ENCODE measurements at places on chromosomes 16 and 17.

- no peak for DNase-seq
These were observed 25.2 kb downstream of the ZDHHC7 start for GRCh38 chr16:84986102-84986501.

GRCh38 chr16:49580751-49581303 lies 207.2 kb downstream of the C16orf78 start:
- no peak for DNase-seq

GRCh38 chr17:43890240-43890639 lies 17.1 kb downstream of the MPP2 start:
- no peak for DNase-seq

DNA sequence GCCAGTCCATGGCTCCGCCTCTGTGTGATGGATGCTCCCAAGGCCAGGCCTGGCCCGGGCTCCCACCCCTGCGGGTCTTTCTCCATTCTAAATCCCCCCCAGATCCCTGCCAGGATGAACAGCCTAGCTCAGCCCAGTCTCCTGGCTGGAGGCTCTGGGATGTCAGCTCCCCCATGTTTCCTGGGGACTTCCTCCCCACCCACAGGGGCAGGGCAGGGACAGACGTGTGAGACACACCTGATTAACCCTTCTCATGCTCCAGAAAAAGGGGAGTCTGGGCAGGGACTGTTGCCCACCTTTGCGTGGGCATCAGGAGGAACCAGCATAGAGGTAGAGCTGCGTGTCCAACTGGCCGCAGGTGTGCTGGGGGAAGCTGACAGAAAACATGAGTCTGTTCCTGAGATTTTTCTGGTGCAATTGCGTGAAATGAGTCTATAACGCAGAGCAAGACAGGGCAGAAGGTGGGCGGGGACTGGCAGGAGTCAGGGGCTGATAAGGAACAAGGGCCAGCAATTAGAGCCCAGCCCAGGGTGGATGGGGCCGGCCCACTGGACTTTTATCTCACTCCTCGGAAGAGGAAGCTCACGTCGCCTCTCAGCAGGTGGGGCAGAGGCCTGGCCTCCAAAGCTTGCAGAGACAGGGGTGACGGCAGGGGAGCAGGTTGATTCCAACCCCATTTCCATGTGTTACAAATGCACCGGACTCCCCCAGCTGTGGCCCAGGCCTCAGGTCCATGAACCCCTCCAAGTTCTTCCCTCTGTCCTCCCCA lies 238.2 kb downstream of the RBFOX3 start:
- DNase-seq = no peak

- DNase-seq = no peak
These were observed 212.6 kb downstream of the GRIN2A start for GRCh38 chr16:9969580-9969979.

- DNase-seq = no peak
These were observed 40.1 kb downstream of the NLRC5 start for GRCh38 chr16:57029161-57030160.

GRCh38 chr16:24580665-24581064 lies 41.3 kb downstream of the RBBP6 start:
- no peak for DNase-seq

DNA sequence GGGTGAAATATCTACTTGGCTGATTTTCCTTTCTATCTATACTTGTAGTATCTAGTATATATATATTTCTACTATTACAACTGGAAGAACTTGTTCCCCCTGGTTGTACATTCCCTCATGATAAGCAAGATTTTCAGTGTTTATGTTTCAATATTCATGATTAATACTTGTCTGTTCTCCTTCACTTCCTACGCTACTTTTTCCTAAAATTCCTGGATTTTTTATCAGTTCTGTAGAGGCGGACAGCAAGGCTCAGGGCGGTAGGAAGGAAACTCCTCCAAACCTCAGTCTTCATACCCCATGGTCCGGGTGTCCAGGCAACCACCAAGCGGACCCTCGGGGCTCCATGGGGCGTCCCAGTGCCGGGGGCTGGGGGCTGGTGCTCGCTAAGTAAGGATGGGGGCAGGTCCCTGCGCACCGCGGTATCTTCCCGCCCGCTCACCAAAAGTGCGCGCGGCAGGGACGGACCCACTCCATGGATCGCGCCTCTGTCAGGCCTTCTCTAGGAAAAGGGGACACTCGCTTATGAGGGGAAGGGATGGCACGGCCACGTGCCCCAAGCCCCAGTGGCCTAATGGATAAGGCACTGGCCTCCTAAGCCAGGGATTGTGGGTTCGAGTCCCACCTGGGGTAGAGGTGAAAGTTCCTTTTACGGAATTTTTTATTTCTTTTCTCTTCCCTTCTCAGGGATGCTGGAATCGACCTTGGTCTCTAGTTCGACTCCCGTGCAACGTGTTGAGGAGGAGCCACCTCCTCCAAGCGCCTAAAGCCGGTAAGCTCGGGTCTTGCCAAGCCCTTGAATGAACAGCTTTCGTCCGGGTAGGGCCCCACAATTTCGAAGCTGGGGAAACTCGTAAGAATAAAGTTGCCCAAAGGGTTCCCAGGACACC lies 13.2 kb downstream of the ATP5PD start:
- DNase-seq = peak; percentile 97

DNA sequence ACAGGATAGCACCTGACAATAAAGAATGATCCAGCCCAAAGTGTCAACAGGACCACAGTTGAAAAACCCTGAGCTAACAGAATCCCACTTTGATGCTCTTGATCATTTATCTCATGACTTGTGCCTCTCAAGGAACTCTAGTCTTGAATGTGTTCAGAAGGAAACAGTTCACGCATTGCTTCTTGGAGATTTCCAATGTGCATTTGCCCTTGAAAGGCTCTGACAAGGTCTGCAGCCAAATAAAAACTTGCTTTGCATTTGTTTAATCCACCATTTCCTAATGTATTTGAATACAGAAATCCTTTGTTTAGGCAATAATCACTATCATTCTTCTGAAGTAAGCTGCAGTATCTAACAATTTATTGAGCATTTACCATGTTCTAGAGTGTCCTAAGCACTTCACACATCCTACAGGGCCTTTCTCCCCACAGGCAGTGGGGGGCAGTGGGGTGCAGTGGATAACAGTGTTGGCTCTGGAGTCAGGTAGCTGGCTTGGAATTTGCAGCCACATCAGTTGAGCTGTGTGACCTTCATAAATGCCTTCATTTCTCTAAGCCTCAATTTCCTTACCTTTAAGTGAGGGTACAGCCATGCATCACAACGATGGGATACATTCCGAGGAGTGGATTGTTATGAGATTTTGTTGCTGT lies 239.7 kb downstream of the XYLT1 start:
- no peak for DNase-seq

DNA sequence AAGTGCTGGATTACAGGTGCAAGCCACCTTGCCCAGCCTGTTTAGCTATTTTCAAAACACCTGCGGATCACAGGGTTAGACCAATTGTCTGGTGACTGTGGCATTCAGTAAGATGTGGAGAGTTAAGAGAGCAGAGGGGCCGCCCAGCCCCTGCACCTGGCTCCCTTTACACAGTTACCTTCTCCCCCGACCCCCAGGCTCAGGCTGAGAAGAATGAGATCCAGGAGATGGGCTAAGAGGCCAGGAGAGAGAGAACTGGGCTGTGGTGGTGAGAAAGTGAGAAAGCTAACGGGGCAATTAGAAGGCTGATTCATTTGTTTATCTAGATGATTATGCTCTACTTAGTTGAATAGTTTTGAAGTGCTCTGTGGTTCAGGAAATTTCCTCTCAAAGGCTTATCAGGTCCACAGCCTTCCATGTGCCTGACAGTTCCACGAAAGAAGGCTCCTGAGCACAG lies 67.8 kb upstream of the AXIN2 start:
- DNase-seq = no peak

DNA sequence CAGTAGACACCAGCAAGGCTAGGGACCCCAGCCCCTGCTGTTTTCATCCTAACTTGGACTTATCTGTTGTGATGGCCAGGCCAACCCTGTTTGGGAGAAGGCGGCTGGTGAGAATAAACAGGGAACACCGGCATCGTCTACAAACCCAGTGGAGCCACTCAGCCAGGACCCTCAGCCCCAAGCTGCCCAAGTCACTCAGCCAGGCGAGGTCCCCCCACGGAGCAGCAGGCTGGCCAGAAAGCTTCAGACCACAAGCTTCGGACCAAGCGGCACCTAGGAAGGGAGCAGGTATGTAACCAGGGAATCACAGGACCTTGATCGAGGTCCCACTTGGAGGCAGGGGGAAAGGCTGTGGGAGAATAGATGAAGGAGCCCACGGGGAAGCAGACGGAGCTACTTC lies 23.4 kb downstream of the RBFOX3 start:
- DNase-seq = no peak

GRCh38 chr17:61416211-61416539 lies 16.5 kb downstream of the TBX2 start:
- no peak for DNase-seq

GRCh38 chr16:74463888-74464287 lies 42.6 kb upstream of the CLEC18B start:
- DNase-seq = no peak

DNA sequence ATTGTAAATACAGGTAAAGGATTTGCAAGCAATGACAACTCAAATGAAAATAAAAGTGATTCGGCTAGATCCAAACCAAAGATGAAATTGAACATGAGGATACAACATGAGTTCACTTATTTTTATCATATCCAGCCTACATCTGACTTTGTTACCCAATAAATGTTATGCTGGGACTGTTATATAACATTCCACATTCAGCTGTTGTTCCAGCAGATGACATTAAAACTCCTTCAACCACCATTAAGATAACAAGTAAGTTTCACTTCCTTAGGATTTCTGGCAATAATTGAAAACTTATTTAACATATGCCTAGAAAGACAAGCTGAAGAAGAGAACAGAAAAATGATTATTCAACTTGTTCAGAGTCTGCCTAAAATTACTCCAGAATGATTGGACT lies 729.4 kb downstream of the CDH11 start:
- DNase-seq = no peak

GRCh38 chr17:18888766-18889290 lies 30.9 kb downstream of the PRPSAP2 start:
- DNase-seq = no peak

All from ovary (tissue), 10 donors.